Heart left ventricle (tissue), 16 donors: ENCODE measurements at places on chromosomes 3 and 15. TPM values are rescaled to one million over a fixed set of nuclear protein-coding genes. Genes with fewer than 3 reads are reported as not detected.

- H3K27me3 ChIP-seq: no peaks in the 10 kb centered on the region
- no peak overlapping the region for H3K4me3 ChIP-seq
- DNase-seq: no peak
- no peak overlapping the region for H3K27ac ChIP-seq
Observed at GRCh38 chr3:40938591-40938990, 260.7 kb upstream of the CTNNB1 start.

DNA sequence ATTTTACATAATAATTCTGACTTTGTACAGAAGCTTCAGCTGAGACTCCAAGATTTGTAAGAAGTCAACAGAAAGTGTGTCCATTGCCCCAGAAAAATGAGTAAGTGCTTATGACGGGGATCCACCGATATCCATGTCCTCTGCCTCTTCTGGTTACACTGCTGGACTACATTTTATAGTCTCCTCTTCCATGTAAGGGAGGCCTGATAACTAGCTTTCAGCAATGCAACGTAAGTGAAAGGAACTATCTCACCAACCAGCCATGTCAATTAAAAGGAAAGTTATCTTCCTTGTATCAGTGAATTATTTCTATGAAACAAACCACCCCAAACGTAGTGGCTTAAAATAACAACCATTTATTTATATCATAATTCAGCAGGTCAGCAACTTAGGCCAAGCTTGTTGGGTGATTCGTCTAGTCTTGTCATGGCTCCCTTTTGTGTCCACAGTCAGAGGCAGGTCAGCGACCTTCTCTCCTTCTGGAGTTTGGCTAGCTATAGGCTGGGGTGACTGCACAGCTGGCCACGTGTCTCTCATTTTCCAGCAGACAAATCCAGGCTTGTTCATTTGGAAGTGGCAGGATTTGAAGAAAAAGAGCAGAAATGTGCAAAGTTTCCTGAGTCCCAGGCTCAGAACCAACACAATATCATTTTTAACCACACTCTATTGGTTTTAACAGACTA lies 44.9 kb downstream of the TRIM69 start:
- no peak overlapping the region for H3K27ac ChIP-seq
- H3K27me3 ChIP-seq: no peaks in the 10 kb centered on the region
- H3K4me3 ChIP-seq: no peak overlapping the region

- H3K27ac ChIP-seq: no peak overlapping the region
- H3K27me3 ChIP-seq: no peaks in the 10 kb centered on the region
- no peak for DNase-seq
- H3K36me3 ChIP-seq: no peaks in the 10 kb centered on the region
- H3K4me3 ChIP-seq: no peak overlapping the region
- no peaks in the 10 kb centered on the region for H3K4me1 ChIP-seq
Observed at GRCh38 chr3:154334973-154335420, 10.7 kb upstream of the DHX36 start.

DNA sequence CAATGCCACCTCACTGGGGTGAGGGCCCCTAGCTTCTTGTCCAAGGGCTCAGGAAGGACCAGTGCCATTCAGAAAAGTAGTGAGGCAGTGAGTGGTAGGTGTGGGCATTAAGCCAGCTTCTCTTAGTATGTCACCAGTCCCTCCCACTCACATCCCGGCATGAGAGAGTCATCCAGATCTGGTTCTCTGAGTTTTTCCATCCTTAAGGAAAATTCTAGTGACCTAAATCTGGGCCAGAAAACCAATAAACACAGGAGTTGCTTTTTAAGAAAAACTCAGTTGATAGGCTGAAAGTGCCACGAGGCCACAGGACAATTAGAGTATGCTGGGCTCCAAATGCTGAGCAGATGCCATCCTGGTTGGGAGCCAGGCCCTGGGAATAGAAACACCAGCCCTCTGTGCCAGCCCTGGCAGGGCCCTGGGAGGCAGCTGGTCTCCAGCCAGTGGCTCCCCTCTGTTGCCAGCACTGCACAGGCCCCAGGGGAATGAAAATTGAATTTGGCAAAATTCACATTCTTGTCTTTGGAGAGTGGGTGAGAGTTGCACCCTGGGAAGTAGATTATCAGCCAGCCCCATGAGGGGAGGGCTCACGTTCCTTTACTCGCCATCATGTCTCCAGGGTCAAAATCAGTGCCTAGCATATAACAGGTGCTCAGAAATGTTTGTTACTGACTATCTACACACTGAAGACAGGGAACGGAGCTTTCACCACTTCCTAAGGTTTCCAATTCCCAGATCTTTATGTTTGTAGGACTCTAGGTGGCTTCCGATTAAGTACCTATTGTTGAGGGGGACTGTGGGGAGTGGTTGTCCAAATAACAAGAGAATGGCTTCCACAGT lies 52.8 kb downstream of the FAM43A start:
- no peaks in the 10 kb centered on the region for H3K36me3 ChIP-seq
- H3K4me1 ChIP-seq: peaks cover 41% of the 10 kb centered on the region
- peak; percentile 78 for DNase-seq

GRCh38 chr3:23283625-23284024 lies 80.5 kb downstream of the UBE2E2 start:
- peaks cover 8% of the 10 kb centered on the region for H3K4me1 ChIP-seq
- no peaks in the 10 kb centered on the region for H3K36me3 ChIP-seq
- H3K4me3 ChIP-seq: no peak overlapping the region

- no peak overlapping the region for H3K27ac ChIP-seq
- H3K4me3 ChIP-seq: no peak overlapping the region
- no peaks in the 10 kb centered on the region for H3K36me3 ChIP-seq
- H3K27me3 ChIP-seq: no peaks in the 10 kb centered on the region
- peaks cover 45% of the 10 kb centered on the region for H3K4me1 ChIP-seq
Observed at GRCh38 chr3:52014613-52015012, 18.9 kb upstream of the RPL29 start.

- H3K4me3 ChIP-seq: no peak overlapping the region
- no peaks in the 10 kb centered on the region for H3K27me3 ChIP-seq
- H3K27ac ChIP-seq: no peak overlapping the region
- no peaks in the 10 kb centered on the region for H3K36me3 ChIP-seq
Observed at GRCh38 chr3:135226057-135226456, 431.0 kb downstream of the EPHB1 start.

DNA sequence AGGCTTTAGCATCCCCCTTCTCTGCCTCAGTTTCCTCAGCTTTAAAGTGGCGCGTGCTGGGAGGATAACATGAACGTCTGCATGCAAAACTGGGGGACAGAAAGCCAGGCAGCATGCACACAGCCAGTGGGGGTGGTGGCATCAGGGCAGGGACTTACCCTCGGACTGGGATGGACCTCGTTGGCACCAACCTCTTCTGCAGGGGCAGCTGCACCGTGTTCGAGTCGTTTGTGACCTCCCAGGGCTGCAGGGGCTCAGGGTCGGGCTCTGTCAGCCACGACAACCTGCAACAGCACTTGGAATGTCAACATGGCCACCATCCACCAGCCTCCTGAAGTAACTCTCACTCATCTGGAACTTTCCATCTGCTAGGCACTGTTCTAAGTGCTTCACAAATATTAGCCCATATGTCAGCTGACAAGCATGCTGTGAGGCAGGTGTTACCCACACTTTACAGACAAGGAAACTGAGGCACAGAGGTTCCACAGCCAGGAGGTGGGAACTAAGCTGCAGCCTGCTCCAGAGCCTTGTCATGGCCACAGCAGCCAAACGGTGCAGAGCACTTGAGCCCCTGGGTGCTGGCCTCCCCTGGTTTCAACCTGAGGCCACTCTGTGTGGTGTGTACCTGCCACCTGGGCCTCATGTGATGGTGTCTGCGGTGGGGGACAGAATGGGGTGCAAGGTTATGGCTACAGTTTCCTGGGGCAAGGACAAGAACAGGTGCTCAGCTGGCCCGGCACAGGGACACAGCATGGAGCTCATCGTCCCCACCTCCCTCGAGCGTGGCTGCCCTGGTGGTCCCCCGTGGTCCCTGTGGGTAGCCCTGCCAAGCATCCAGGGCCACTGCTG lies 6.7 kb downstream of the C3orf22 start:
- no peaks in the 10 kb centered on the region for H3K4me1 ChIP-seq
- DNase-seq: no peak
- no peaks in the 10 kb centered on the region for H3K36me3 ChIP-seq

GRCh38 chr3:33377931-33378330 lies 62.3 kb downstream of the UBP1 start:
- peaks cover 4% of the 10 kb centered on the region for H3K36me3 ChIP-seq
- H3K4me3 ChIP-seq: no peak overlapping the region
- no peaks in the 10 kb centered on the region for H3K27me3 ChIP-seq
- no peaks in the 10 kb centered on the region for H3K4me1 ChIP-seq
- no peak overlapping the region for H3K27ac ChIP-seq
- no peak for DNase-seq

DNA sequence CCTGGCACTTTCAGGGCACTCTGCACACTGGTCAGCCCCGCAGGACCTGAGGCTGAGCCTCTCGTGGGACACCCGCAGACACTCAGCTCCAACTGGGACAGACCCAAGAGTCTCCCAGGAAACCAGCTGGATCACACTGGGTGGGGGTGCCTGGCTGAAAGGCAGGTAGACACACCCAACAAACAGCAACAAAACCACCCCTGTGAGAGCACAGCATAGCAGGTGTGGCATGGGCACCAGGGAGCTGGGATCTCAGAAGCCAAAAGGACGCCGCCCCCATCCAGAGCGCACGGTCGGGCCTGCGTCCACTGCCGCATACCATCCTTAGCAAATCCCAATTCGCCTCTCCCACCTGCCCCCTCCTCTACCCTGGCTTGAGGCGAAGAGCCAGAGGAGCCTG lies 154.2 kb upstream of the LINGO1 start:
- no peaks in the 10 kb centered on the region for H3K4me1 ChIP-seq
- no peak overlapping the region for H3K4me3 ChIP-seq
- DNase-seq: no peak
- H3K27me3 ChIP-seq: no peaks in the 10 kb centered on the region
- H3K36me3 ChIP-seq: no peaks in the 10 kb centered on the region

- no peaks in the 10 kb centered on the region for H3K36me3 ChIP-seq
- peaks cover 12% of the 10 kb centered on the region for H3K27me3 ChIP-seq
- H3K4me1 ChIP-seq: no peaks in the 10 kb centered on the region
- no peak overlapping the region for H3K4me3 ChIP-seq
Observed at GRCh38 chr15:82663186-82663600, 16.0 kb upstream of the CPEB1 start.

DNA sequence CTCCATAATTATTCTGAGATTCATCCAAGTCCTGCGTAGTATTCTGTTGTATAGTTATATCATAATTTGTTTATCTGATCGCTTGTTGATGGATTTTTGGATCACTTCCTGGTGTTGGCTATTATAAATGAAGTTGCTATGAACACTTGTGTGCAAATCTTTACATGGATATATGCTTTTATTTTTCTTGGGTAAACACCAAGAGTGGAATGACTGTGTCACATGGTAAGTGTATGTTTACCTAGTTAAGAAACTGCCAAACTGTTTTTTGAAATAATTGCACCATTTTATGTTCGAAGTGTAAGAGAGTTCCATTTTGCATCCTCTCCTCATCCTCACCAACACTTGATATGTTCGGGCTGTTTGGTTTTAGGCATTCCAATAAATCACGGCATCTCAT lies 360.4 kb upstream of the FRG2C start:
- no peak for DNase-seq
- H3K27ac ChIP-seq: no peak overlapping the region
- H3K4me3 ChIP-seq: no peak overlapping the region
- H3K4me1 ChIP-seq: no peaks in the 10 kb centered on the region

DNA sequence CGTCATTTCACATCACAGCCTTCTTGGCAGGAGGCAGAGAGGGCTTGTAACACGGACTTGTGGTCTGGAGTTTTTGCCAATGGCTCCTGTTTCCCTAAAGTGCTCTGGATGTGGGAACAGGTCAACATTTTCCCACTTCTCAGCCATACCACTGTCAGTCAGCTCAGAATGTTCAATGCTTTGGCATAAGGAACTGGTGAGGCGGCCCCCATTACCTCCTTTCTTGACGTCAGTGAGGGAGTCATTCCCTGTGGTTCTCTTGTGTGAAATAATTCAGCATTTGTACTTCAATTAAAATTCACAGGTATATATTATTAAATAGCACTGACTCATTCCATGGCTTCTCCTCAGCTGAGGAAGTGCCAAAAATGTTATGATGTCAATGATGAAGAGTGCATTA lies 167.1 kb downstream of the P3H2 start:
- no peaks in the 10 kb centered on the region for H3K36me3 ChIP-seq
- no peaks in the 10 kb centered on the region for H3K27me3 ChIP-seq
- DNase-seq: no peak
- no peaks in the 10 kb centered on the region for H3K4me1 ChIP-seq

GRCh38 chr3:127858521-127858920 lies 36.2 kb upstream of the MGLL start:
- H3K4me1 ChIP-seq: no peaks in the 10 kb centered on the region
- no peak for DNase-seq

DNA sequence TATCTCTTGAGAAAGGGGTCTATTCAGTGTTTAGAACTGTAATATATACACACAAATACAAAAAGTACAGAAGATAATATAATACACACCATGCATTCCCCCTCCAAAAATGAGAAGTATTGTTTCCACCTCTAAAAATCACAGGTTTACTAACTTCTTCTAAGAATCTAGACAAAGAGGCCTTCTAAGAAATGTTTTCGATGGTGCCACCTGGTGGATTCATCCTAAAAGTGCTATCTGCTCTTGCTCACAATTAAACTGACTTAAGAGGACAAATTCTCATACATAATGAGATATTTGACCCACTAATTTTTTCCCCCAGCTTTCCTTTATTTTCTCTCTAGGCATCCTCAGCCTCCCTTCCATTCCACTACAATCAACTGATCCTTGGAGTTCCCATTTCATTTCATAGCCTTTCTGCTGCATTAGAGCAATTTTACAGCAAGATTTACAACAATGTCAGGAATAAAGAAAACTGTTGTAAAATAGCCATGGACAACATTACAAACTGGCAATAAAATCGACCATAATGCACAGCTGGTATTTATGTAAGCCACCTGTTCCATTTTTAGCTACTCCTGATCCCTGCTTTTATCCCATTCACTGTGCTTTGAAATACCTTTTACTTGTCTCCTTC lies 124.6 kb downstream of the ARRDC4 start:
- H3K27ac ChIP-seq: no peak overlapping the region
- no peaks in the 10 kb centered on the region for H3K36me3 ChIP-seq
- DNase-seq: peak; percentile 35
- no peak overlapping the region for H3K4me3 ChIP-seq

DNA sequence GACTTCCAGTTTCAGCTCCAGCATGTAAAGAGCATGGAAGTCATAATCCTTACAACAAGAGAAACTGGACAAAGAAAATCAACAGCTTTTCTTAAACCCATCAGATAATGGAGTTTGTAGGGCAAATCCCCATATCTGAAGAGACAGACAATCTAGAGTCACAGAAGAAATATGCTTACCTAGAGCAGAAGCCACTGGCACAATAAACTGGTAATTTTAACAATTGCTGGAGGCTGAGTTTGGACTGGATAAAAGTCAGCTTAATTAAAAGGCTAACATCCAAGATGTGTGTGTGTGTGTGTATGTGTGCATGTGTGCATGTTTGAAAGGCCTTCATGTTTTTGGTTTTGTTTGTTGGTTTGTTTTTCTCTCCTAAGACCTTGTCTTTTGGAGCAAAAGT lies 50.6 kb downstream of the TM4SF18 start:
- no peaks in the 10 kb centered on the region for H3K4me1 ChIP-seq
- no peak for DNase-seq
- no peaks in the 10 kb centered on the region for H3K27me3 ChIP-seq
- no peaks in the 10 kb centered on the region for H3K36me3 ChIP-seq

GRCh38 chr15:50390554-50391264 lies 33.5 kb upstream of the USP8 start:
- no peaks in the 10 kb centered on the region for H3K27me3 ChIP-seq
- DNase-seq: no peak
- no peaks in the 10 kb centered on the region for H3K36me3 ChIP-seq
- H3K4me1 ChIP-seq: no peaks in the 10 kb centered on the region
- no peak overlapping the region for H3K4me3 ChIP-seq
- no peak overlapping the region for H3K27ac ChIP-seq

The CISH gene
- total RNA-seq: 57.0 TPM

The MKRN3 gene
- total RNA-seq: 0.45 TPM

The GPD1L gene
- 173 TPM for total RNA-seq

The OR5K3 gene
- not detected for total RNA-seq

The CMTM8 gene
- total RNA-seq: 1.7 TPM

The CSTA gene
- 0.96 TPM for total RNA-seq
